ENCODE measurements at places on chromosomes 3 and 15. TPM values are rescaled to one million over a fixed set of nuclear protein-coding genes. Genes with fewer than 3 reads are reported as not detected.

DNA sequence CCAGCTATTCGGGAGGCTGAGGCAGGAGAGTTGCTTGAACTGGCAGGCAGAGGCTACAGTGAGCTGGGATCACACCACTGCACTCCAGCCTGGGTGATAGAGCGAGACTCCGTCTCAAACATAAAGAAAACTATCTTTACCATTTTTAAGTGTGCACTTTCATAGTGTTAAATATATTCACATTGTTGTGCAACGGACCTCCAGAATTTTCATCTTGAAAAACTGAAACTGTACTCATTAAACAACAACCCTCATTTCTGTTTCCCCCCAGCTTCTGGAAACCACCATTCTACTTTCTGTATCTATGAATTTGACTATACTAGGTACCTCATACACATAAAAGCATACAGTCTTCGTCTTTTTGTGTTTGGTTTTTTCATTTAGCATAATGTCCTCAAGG is 375.1 kb downstream of the SHQ1 start:
- no peak for DNase-seq
- no peak overlapping the region for H3K4me3 ChIP-seq
- H3K27ac ChIP-seq: no peak overlapping the region
- peaks cover 1% of the 10 kb centered on the region for H3K36me3 ChIP-seq
- H3K27me3 ChIP-seq: peaks cover under 1% of the 10 kb centered on the region

- peaks cover 33% of the 10 kb centered on the region for H3K4me1 ChIP-seq
- no peaks in the 10 kb centered on the region for H3K27me3 ChIP-seq
- H3K27ac ChIP-seq: peak overlapping the region; percentile 82
- H3K4me3 ChIP-seq: no peak overlapping the region
Observed at GRCh38 chr15:39944726-39945125, 10.8 kb downstream of the EIF2AK4 start.

- H3K36me3 ChIP-seq: peaks cover 4% of the 10 kb centered on the region
- no peak overlapping the region for H3K27ac ChIP-seq
- peaks cover 7% of the 10 kb centered on the region for H3K27me3 ChIP-seq
- no peaks in the 10 kb centered on the region for H3K4me1 ChIP-seq
Observed at GRCh38 chr3:69460034-69460433, 74.1 kb upstream of the FRMD4B start.

The GOLGA6A gene
- total RNA-seq: 0.12 TPM

The GUCA1C gene
- total RNA-seq: not detected

GRCh38 chr3:29901097-29901496 is 620.2 kb downstream of the RBMS3 start:
- no peak overlapping the region for H3K4me3 ChIP-seq
- no peak for DNase-seq
- no peaks in the 10 kb centered on the region for H3K27me3 ChIP-seq

DNA sequence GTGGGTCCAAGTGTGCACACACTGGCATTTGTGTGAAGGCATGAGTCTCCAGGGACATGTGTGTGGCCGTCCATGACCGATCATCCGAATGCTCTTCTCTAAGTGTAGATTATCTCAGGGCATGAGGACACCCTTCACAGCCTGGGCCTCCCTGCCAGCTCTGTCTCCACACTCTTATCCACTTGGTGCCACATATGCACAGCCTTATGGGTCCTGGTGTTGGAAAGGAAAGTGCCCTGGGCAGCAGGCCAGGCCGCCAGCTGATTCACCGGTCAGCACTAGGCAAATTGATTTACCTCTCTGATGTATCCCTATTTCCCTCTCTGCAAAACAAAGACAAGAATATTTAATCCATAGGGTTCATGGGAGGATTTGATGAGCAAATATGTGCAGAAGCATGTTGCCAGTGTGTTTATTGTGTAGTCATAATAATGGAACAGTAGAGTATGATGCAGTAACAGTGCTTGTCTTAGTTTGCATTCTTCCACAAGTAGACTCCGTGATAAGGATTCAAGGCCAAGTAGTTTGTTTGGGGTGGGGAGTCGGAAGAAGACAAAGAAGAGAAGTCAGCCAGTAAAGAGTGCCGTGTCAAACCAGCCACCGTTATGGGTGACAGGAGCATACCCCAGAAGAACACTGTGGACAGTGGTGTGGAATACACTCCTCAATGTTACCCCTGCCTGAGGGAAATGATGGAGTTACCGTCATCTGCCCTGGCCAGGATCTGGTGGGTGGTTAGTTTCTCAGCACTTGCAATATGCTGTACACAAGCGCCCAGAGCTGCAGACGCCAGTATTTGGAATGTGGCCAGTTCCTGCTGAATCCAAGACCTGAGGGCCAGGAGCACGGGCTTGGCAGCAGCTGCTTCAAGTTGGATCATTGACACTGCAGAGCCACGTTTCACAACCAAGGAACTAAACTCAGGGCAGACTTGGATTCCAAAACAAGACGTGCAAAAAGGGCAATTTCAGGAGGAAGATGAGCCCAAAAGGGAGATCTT is 85.1 kb downstream of the MTHFS start:
- H3K4me1 ChIP-seq: no peaks in the 10 kb centered on the region
- H3K27me3 ChIP-seq: no peaks in the 10 kb centered on the region
- H3K4me3 ChIP-seq: no peak overlapping the region

GRCh38 chr15:101718896-101719295 is 5.4 kb downstream of the TARS3 start:
- H3K36me3 ChIP-seq: peaks cover 16% of the 10 kb centered on the region
- no peak overlapping the region for H3K4me3 ChIP-seq
- peaks cover 16% of the 10 kb centered on the region for H3K4me1 ChIP-seq
- H3K27me3 ChIP-seq: no peaks in the 10 kb centered on the region
- DNase-seq: no peak

The SCG5 gene
- total RNA-seq: 2.5 TPM

The MYEF2 gene
- 20.5 TPM for total RNA-seq

DNA sequence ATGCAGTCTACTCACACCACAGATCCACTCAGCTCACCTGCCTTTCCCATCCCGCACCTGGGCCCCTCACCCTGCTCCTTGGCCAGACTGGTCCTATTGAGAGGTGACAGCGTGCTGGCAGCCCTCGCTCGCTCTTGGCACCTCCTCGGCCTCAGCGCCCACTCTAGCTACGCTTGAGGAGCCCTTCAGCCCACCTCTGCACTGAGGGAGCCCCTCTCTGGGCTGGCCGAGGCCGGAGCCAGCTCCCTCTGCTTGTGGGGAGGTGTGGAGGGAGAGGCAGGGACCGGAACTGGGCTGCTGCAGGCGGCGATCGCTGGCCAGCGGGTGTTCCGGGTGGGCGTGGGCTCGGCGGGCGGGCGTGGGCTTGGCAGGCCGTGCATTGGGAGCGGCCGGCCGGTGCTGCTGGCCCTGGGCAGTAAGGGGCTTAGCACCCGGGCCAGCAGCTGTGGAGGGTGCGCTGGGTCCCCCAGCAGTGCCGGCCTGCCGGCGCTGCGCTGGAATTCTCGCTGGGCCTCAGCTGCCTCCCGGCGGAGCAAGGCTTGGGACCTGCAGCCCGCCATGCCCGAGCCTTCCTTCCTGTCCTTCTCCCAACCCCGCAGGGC is 45.5 kb upstream of the USP3 start:
- H3K27me3 ChIP-seq: no peaks in the 10 kb centered on the region
- no peak overlapping the region for H3K27ac ChIP-seq
- no peak for DNase-seq
- no peak overlapping the region for H3K4me3 ChIP-seq
- peaks cover 31% of the 10 kb centered on the region for H3K4me1 ChIP-seq

The ANKRD34C gene
- total RNA-seq: 0.07 TPM

DNA sequence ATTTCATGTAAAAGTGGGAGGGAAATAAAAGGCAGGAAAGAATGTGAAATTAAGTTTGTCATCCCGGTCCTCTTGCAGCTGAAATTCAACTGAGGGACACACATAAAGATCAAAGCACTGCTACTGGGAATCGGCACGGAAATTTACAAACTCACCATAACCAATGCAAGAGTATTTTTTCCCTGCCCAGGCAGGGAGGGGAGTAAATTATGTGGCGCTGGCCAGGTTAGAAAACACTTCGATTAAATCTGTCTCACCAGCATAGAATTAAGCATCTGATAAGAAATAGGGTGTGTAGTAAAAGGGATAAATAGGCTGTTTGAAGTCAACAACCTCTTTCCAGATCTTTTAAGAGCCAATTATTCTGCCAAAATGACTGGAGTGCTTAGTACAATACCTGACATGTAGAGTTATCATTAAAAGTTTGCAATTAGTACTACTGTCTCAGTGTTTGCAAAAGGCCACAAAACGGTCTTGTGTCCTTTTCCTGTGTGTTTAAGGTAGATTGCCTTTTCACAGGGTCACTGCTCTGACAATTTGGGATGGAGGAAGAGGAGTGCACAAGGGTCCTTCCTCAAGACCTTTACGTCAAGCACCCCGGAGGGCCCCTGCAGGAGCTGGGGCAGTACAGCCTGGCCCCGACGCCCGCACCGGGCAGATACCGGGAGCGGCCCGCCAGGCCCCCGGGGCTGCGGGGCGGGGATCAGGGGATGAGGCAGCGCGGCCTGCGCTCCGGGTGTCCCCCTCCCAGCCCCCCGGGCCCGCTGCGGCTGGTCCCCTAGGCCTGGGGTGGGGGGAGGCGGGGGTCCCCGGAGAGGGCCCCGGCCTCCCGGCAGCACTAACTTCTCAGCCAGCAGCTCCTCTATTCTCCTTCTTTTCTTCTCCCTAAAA is 651 bp downstream of the UBA3 start:
- DNase-seq: no peak
- peaks cover 63% of the 10 kb centered on the region for H3K4me1 ChIP-seq
- H3K4me3 ChIP-seq: peak overlapping the region; percentile 78
- H3K27me3 ChIP-seq: no peaks in the 10 kb centered on the region
- H3K27ac ChIP-seq: peak overlapping the region; percentile 34
- peaks cover 2% of the 10 kb centered on the region for H3K36me3 ChIP-seq

The CYP1A1 gene
- total RNA-seq: 0.27 TPM

DNA sequence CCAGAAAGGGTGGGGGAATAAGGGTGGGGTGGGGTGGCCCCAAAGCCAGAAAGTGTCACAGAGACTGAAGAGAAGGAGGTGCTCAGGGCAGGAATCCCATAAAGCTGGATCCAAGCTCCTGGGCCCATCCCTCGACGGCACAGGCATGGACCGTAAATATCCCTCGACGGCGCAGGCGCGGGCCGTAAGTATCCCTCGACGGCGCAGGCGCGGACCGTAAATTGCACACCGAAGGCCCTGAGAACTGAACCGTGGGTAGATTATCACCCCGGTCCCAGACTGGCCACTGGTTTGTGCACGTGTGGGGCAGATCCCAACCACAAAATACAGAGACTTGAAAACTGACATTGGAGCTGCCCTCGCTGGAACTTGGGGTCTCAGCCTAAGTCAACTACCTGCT is 41.3 kb upstream of the MUC4 start:
- H3K4me1 ChIP-seq: peaks cover 7% of the 10 kb centered on the region
- H3K27me3 ChIP-seq: no peaks in the 10 kb centered on the region
- no peak overlapping the region for H3K4me3 ChIP-seq
- peak; percentile 29 for DNase-seq

DNA sequence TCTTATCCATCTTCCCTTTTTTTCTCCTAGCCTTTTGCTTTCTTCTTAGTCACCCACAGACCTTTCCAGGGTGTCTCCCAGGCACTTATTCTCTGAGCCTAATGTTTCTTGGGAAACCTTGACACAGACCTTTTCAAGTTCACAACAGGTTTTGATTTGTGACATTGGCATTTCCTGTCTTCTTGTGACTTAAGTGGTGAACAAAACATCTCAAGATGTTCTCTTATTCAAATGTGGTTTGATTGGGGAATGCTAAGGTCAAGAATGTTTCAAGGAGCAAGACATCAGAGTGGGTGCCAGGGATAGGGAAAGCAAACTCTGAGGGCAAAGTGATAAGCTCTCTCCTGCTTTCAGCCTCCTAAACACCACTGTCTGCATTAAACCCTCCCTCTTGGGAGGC is 68.2 kb upstream of the GSK3B start:
- DNase-seq: no peak
- H3K4me3 ChIP-seq: no peak overlapping the region
- no peaks in the 10 kb centered on the region for H3K36me3 ChIP-seq
- no peaks in the 10 kb centered on the region for H3K27me3 ChIP-seq
- peak overlapping the region; percentile 53 for H3K27ac ChIP-seq
- peaks cover 44% of the 10 kb centered on the region for H3K4me1 ChIP-seq

Data from chondrocyte (in vitro differentiated cells).